Cerebellar nuclear complex (tissue), 1 donor: ENCODE measurements at places on chromosomes 1 and 21.

DNA sequence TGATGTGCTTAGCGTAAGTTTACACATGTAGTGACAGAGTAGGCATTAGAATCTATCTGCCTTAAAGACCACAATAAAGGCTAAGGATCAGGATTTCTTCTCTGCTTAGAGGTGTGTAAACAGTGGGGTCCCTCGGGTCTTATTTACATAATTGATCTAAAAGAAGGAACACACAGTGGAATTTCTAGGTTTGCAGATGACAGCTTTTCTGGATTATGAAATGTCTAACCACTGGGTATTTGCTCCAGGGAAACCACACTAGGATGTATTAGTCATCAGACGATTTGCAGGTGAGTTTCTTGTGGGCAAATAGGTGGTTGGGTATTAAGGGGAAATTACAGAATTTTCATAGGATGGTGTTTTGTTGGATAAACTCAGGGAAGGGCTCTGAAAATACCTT, 5.8 kb downstream of the LRRC8D start:
- no peak for DNase-seq

GRCh38 chr1:25796811-25797458, 3.1 kb upstream of the SELENON start:
- peak; percentile 37 for DNase-seq

DNA sequence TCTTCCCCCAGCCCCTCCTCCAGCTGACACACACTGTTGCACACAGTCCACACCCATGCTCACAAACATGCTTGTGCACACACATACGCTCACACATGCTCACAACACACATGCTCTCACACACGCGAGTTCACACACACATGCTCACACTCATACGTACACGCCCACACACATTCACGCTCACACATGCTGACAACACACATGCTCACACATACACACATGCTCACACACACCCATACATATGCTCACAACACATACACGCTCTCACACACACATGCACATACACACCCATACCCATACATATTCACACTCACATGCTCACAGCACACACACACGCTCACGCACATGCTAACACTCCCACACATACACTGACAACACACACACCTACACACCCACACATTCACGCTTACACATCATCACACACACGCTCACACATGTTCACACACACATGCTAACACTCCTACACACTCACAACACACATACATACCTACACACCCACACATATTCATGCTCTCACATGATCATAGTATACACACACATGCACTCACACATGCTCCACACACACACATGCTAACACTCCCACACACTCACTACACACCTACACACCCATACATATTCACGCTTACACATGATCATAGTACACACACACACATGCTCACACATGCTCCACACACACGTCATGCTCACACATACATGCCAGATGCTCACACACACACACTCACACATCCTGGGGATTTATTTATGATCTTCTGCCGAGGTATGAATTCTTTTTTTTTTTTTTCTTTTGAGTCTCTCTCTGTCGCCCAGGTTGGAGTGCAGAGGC, 10.7 kb downstream of the DRAXIN start:
- DNase-seq = no peak

DNA sequence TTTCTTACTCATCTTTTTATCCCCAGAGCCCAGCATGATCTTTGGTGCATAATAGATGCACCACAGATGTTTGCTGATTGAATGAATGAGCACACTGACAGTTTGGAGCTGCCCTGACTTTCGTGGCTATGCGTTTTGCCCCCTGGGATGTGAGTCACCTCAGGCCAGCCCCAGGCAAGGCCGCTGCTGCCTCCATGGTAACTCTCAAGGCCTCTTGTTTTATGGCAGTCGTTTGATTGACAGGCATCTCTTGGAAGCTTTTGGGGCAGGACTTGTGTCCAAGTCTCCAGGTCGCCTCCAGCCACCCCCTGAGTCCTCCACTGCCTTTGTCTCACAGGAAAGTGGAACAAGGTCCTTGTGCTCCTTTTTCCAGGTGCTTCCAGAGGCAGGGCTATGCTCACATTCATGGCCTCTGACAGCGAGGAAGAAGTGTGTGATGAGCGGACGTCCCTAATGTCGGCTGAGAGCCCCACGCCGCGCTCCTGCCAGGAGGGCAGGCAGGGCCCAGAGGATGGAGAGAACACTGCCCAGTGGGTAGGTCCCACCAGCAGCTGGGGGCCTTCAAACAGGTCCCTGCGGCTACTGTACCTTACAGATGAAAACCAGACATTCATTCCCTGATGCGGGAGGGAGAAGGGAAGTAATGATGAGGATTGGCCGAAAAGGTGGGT, 11.2 kb downstream of the PSEN2 start:
- DNase-seq = no peak

GRCh38 chr1:111769517-111770146, 13.9 kb downstream of the DDX20 start:
- no peak for DNase-seq

DNA sequence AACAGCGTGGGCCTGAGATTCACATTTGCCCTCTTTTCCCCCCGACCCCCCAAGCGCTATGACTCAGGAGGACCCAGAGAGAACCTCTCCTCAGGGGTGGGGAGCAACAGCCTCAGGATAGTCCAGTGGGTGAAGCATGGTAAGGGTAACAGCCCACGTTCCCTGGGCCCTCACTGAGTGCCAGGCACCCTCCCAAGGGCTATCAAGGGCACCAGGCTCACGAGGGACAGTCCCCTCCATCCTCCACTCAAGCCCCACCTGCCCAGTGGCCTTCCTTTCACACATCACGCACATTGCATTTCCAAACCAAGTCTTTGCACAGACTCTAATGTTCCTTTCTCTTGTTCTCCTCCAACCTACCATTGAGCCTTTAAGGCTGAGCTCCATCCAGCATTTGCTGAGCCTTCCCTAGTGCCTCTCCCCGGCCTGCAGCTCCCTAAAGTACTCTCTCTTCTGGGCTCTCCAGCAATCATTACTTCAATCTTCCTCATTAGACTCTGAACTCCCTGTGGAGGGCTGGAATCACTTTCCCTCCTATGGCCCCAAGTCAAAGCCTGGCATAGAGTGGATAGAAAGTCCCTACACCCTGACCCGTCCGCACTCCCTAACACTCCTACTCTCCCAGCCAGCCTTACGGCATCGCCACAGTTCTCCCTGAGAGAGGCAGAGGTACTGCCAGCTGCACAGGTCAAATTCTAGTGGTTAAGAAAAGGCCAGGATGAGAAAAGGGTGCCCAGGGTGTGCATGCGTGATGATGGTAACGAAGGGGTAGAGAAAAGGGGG, 1.0 kb downstream of the AKR7A2 start:
- no peak for DNase-seq

DNA sequence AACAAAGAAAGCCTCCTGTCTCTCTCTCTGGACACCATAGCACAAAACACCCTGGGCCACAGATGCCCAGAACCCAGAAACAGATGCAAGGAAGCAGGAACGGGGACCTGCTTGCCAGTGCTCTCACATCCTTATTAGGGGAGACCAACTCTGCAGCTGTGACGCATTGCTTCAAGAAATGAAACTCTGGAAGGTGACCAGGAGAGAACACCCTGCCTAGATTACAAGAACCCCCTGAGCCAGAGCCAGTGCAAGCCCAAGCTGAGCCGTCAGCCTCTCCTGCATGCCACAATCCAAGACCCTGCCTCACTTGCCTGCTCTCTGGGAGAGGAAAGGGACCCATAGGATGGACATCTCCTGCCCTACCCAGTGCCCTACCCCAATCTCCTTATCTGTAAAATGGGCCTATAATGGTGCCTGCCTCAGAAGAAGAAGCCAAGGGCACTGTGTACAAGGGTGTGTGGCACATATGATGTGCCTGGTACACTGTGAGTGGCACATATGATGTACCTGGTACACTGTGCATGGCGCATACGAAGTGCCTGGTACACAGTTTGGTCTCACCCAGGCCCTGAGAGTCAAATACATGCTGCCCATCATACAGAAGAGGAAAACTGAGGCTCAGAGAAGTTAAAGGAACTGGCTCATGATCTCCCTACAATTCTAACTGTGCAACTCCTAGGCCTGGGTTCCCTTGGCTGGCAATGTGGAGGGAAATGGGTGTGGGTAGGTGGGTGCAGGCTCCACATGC, 16.8 kb upstream of the FAM131C start:
- DNase-seq = no peak

- DNase-seq = no peak
Observed at GRCh38 chr1:226984521-226985238, 44.6 kb downstream of the COQ8A start.

- DNase-seq = no peak
Observed at GRCh38 chr1:26579681-26580111, 50.1 kb downstream of the RPS6KA1 start.

GRCh38 chr1:228147151-228147693, 2.5 kb upstream of the GJC2 start:
- DNase-seq = no peak

- no peak for DNase-seq
Observed at GRCh38 chr1:233197940-233198339, 97.6 kb downstream of the PCNX2 start.

GRCh38 chr1:71657891-71658679, 577.2 kb upstream of the ZRANB2 start:
- peak; percentile 71 for DNase-seq

DNA sequence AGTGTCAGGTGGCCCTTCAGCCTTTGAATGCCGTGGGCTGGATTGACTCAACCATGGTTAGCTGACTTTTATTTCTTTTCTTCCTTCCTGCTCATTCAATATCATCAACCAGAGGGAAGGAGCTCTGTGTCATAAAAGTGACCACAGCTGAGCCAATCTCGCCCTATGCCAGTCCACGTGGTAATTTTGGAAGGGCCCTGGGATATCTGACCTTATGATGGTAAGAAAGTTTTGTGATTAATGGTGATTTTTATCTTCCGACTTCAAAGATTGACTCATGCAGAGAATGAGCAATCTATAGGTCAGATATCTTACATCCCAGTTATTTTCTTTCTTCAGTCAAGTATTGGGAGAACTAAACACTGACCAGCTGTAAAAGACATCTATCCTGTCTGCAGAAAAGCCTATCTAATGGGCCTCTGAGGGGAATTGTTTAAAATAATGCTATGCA, 170.3 kb downstream of the ZC3H11B start:
- DNase-seq = no peak

DNA sequence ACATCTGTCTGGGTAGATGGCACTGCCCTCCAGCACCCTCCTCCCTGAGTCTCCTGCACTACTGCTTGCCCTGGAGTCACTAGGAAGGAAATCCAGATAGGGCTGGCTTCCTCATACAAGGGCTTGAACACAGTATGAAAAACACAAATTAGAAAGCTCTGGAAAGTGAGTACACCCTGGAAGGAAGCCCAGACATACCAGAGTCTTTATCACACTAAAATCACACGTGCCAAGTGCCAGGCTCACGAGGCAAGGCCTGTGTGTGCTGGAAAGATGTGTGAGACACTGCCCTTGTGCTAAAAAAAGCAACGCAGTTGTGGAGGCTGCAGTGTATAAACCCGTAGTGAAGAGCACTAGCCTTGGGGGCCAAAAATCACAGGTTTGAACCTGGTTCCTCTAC, 28.3 kb upstream of the S100A7 start:
- no peak for DNase-seq

DNA sequence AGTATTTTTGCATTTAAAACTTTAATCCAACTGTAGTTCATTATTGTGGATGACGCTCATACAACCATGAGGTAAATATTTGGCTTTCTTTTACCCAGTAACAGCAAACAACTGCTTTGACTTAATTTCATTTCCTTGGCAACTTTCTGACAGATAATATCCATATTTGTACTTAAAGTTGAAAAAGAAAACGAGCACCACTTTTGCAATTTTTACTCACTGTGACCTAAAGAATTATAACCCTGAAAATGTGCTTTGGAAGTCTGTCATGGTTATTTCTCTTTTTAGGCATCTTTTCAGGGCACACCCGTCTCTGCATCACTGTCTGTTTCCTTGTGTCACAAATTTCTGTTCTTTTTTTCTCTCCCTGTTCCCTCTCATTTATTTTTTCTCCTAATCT, 918 bp upstream of the CD2 start:
- no peak for DNase-seq

DNA sequence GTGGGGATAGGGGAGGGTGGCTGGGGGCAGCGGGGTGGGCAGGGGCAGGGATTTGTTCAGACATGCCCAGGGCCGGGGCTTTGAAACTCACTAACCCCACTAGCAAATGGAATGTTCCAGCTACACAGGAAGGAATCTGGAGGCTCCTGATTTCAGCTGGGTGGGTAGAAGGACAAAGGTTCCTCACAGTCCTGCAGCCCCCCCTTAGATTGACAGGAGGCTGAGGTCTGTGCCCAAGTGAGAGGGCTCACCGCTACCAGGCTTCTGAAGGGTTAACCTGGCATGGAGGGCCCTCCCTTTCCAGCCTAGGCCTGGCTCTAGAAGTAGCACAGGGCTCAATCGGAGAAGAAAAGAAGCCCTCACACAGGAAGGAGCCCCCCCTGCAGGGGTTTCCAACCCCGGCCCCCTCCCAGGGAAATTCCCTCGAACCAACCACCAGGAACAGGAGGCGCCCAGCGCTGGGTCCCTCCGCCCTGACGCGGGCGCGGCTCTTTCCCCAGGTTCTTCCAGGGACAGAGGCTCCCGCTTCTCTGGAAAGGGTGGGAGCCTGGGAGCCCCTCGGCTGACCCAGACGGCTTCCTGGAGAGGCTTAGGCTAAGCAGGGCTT, 3.3 kb downstream of the EPHA2 start:
- DNase-seq = no peak

- DNase-seq = no peak
Observed at GRCh38 chr1:150089846-150090520, 22.4 kb downstream of the VPS45 start.

- no peak for DNase-seq
Observed at GRCh38 chr1:18320051-18320450, 160.7 kb upstream of the KLHDC7A start.

DNA sequence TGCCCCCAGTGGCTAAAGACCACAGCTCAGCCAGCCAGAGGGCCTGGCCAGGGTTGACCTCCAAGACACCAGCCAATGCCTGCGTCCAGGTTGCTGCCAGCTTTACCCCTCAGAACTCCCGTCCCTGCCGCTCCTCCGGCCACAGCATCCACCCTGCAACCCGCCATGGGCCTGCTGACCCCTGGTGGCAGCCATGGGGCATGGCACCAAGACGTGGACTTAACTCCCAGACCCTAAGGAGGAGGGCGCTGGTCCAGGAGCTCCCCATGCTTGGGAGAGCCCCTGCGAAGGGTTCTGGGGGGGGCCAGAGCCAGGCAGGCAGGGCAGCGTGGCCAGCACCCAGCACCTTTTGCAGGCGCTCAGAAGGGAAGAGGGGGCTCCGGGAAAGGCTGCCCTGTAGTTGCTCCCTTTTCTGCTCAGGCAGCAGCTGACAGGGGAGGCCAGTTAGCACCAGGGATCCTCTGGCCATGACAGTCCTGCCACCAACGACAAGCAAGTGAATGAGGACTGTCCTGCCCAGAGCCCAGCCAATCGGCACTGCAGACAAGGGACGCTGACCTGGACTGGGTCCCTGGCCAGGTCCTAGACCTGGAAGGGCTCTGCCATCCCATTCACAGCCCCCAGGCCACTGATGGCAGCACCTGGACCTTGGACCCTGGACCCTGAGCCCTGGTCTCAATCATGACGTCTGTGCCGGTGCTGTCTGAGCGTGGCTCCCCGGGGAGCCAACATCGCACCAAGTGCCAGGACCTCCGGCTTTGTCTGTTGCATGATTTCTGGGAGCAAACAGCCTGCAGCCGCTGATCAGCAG, 246.2 kb downstream of the NPHP4 start:
- DNase-seq = no peak

GRCh38 chr1:70887936-70888335, 159.7 kb downstream of the PTGER3 start:
- no peak for DNase-seq

- DNase-seq = peak; percentile 54
Observed at GRCh38 chr1:33010932-33011731, 25.6 kb downstream of the AK2 start.

GRCh38 chr21:46109313-46110221, 11.7 kb downstream of the COL6A2 start:
- DNase-seq = no peak
